ENCODE measurements at places on chromosomes 6 and 20.

DNA sequence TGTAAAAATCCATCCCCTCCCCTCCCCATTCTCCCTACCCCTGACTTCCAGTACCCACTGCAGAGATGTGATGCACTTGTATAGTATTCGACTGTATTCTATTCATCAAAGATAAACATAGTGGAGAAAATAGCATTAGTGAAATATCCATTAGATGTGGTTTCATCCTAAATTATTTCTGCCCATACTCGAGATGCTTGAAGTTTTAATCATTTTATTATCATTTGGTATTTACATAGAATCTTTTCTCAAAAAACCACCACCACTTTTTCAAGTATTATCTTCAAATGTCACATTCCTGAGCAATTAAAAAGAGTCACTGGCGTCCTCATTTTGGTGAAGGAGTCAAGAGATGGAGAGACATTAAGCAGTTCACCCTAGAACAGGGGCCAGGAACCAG is 181.9 kb downstream of the HAO1 start:
- DNase-seq, result no peak

DNA sequence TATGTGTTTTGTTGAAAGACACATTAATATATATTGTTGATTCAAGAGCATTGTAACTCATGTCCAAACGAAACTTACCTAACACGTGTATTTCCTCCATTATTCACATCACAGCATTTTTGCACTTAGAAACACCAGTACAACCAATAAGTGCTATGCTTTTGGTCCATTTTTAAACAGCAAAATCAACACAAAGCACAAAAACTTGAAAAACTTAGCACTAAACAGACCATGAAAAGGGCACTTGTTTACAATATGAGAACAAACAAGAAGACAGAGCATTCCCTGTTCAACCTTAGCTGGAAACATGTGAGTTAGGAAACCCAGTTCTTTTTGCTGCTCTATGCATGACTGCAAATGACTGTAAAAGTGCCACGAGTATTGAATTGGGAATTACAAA is 9.6 kb downstream of the GLYATL3 start:
- DNase-seq, result no peak

GRCh38 chr20:38970302-38970701 is 8.2 kb downstream of the DHX35 start:
- DNase-seq, result no peak

DNA sequence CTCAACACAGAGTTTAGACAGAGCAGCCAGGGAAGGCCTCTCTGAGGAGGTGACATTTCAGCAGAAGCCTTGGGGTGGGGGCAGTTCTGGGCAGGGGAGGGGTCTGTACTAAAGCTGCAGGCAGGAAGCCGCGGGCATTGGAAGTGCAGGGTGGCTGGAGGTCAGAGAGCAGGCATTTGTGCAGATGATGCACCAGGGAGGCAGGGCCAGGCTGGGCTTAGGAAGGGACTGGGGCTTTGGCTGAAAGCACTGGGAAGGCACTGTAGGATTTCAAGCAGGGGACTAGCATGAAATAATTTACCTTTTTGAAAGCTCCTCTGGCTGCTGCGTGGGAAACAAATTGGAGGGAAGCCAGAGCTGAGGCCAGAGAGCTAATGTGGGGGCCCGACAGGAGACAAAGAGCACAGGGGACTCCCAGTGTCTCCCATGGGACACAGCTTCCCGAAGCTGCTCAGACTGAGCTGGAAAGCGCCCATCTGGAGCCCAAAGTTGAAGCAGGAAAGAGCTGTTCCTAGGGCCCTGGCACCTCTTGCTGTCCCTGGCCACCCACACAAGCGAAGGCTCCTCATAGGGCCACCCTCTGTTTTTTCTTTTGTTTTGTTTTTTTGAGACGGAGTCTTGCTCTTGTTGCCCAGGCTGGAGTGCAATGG is 19.3 kb downstream of the ADA start:
- DNase-seq, result no peak

All from GM12892 (cell line).